ENCODE measurements at places on chromosomes 5 and 9.

DNA sequence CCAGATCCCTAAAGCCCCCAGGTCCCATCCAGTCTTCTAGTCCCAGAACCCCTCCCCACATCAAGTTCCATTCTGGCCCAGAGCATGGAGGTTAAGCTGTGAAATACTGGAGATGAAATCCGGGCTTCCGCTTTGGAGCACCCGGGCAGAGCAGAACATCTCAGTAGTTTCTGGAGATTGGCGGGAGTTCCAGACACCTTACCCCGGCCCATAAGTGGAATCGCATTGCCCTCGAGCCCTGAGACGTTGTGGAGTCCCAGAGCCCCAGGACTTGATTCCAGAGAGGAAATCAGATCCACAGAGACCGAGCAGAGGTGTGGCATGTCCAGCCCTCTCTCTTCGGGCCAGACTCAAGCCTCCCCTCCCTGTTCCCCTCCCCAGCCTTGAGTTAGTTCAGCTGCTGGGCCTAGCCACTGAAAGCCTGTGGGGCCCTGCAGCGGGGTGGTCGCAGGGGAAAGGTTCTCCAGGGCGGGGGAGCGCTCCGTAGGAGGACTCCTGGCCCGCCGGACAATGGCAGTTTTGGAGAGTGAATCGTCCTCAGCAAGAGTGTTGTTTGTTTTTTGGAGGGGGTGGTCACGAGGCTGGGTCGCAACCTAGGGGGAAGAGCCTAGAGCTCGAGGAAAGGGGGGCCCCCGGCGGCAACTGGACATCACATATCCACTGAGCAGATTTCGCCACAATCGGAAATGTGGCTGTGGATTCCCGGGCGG is 1.0 kb upstream of the PAX5 start:
- no peak for DNase-seq

GRCh38 chr9:132575005-132575609 is 7.3 kb upstream of the BARHL1 start:
- DNase-seq: peak; percentile 85

DNA sequence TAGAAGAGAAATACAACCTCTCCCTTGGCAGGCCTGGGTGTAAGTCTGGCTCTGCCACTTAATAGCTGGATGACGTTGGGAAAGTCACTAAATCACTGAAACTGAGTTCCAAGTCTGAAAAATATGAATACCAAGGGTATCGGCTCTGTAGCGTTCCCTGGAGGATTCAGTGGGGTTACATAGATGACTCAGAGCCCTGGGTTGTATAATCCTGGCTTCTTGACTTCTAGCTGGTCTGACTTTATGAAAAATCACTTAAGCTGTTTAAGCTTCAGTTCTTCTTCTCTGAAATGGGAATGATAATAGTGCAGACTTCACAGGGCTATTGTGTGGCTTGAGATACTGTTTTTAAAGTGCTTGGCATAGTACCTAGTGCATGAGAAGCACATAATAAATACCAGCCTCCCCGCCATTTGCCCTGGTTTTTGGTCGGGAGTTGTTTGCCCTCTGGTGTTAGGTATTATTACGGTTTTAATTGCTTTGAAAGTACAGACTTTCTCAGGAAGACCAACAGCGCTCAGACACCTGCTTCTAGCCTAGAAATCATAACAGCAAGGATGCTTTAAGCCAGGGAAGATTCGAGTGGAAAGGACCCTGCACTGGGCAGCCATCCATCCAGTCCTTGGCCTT is 43.0 kb downstream of the CYFIP2 start:
- no peak for DNase-seq

- DNase-seq: no peak
Observed at GRCh38 chr5:124948754-124949275, 202.4 kb upstream of the ZNF608 start.

GRCh38 chr5:74966141-74967026 is 86.0 kb downstream of the GCNT4 start:
- DNase-seq: no peak

DNA sequence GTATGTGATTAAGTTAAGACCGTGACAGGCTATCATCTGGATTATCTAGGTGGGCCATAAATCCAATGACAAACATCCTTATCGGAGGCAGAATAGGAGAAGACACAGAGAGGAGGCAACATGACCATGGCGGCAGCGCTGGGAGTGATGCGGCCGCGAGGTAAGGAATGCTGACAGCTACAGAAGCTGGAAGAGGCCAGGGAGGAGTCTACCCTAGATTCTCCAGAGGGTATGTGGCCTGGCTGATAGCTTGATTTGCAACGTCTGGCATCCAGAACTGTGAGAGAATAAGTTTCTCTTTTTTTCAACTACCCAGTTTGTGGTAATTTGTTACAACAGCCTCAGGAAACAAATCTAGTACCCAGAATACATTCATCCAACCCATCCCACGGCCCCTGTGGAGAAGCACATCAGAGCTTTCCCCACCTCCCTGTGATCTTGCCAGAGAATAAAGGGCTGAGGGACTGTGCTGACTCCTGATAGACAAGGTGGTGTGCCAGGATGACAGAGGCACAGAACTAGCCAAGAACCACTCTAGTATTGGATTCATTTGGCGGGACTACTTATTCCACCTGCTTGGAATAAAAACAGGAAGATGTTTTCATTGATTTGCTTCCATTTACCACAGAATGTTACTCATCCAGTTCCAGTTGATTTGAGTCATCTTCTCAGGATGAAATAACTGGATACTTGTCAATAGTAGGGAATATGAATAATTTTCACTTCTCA is 187.4 kb downstream of the MAN2A1 start:
- no peak for DNase-seq

- no peak for DNase-seq
Observed at GRCh38 chr5:108753331-108753730, 5.6 kb downstream of the FER start.

GRCh38 chr5:150122158-150122510 is 33.5 kb downstream of the PDGFRB start:
- no peak for DNase-seq

- no peak for DNase-seq
Observed at GRCh38 chr5:1879292-1880263, 3.1 kb downstream of the IRX4 start.

GRCh38 chr5:135245521-135246499 is 153.2 kb downstream of the MACROH2A1 start:
- DNase-seq: peak; percentile 38

DNA sequence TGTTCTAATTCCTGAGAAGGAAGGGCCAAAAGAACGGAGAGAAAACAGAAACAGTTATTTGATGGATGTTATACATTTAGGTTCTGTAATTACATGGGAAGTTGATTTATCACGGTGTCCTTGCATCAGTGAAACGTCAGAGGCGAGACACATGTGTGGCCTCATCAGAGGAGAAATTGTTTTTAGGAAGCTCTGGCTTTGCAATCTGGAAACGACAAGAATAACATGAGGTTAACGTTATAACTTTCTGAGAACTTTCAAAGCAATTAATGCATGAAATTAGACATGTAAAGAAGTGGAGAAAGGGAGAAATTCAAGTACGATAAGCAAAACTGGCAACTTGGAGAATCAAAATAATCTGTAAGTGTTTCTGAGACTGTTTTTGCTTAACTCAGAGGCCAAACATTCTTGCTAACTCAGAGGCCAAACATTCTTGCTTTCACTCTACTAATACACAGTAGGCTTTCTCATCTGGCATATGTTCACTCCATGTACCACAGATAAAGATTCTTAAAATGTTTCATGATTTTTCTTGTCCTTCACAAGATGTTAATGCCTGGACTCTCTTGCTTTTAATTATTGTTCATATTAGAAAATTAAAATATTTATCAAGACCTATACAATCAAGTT is 933.0 kb downstream of the TLE4 start:
- no peak for DNase-seq

DNA sequence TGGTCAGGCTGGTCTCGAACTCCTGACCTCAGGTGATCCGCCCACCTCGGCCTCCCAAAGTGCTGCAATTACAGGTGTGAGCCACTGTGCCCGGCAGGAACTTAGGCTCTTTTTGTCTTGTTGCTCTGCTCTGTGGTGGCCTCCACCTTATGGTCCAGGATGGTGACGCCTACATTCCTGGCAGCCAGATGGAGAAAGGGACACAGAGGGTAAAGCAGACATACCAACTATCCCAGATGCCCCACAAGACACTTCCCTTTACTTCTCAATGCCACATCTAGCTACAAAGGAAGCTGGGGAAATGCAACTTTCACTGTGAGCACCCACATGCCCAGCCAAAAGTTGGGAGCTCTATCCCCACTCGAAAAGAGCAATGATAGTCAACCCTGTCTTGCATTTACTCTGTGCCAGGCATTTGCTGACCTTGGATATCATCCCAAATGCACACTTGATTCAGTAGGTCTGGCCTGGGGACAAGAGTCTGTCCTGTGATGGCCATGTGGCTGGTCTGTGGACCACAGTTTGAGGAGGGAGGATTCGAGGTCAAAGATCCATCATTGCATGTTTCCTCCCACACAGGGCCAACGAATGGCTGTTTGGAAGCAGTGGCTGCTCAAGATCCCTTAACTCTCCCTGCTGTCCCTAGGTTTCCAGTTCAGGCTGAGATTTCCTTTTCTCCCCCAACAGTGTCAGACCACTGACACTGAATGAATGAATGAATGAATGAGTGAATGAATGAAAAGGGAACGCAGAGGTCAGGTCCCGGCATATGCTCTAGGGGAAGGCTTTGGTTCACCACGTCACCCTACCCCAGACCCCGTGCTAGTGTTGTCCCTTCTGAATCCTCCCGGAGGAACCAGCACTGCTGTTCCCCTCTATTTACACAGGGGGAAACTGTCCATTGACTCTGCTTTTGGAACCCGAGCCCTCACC is 1.4 kb upstream of the ERGIC1 start:
- DNase-seq: no peak

GRCh38 chr9:32875242-32875641 is 91.9 kb downstream of the TMEM215 start:
- no peak for DNase-seq

DNA sequence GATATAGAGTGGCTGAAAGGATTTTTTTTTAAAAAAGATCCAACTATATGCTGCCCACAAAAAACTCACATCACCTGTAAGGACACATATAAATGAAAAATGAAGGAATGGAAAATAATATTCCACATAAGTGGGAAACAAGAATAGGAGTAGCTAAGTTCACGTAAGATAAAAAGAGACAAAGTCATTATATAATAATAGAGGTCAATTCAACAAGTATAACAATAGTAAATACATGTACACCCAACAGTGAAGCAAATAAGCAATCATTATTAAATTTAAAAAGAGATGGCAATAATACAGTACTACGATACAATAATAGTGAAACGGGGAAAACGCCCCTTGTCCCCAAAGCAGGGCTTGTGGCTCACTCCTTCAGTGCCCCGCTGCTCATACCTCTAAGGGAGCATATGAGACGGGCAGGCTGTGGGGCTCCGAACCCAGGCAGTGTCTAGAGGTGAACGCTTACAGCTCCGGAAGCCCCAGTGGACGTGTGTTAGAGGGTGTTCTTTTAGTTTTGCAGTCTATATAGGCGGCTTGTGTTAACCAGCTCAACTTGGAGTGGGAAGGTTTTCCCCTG is 12.5 kb upstream of the BTNL9 start:
- no peak for DNase-seq

DNA sequence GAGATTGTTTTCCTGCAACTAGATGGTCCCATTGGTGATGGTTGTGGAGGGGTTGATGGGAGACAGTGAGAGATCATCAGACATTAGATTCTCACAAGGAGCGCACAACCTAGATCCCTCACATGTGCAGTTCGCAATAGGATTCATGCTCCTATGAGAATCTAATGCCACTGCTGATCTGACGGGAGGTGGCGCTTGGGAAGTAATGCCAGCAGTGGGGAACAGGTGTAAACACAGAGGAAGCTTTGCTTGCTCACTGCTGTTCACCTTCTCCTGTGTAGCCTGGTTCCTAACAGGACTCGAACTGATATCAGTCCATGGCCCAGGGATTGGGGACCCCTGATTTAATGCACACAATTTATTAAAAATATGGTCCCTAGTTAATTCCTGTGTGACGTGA is 18.8 kb downstream of the SNCAIP start:
- DNase-seq: no peak
